ENCODE measurements at places on chromosomes 7 and 10. TPM values are rescaled to one million over a fixed set of nuclear protein-coding genes. Genes with fewer than 3 reads are reported as not detected.

- H3K27ac ChIP-seq = no peak overlapping the region
- no peaks in the 10 kb centered on the region for H3K27me3 ChIP-seq
- no peak overlapping the region for H3K4me3 ChIP-seq
- no peak for DNase-seq
- H3K4me1 ChIP-seq = peaks cover 24% of the 10 kb centered on the region
Observed at GRCh38 chr7:87159538-87159937, 7.3 kb downstream of the DMTF1 start.

DNA sequence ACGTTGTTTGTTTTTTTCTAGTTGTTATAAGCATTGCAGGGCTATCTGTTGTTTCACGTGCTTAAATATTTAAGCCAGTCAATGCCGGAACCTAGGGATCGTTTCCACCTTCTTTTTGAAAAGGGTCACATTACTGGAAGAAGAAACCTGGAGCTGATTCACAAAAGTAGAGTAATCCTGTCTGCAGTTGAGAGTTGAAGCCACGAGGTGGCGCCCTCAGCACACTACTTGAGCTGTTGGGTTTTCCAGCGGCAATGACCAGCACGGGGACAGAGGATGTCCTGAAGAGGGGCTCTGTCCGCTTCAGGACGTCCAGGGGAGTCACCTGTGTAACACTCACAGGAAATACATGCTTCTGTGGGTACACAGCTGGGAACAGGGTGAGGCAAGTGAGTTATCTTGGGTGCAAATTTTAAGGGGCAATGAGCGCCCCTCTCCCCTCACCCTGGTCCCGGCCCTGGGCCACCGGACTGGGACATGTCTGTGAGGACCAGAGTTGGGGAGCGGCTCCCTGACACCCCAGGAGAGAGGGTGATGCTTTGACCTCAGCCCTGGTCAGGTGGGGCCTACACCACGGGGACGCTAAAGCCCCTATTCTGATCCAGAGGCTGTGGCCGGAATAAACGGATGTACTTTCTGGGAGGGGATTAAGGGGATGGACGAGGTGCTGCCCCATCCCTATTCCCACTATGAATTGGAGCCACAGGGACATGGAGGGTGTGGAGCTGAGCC lies 26.3 kb upstream of the WDFY4 start:
- H3K27me3 ChIP-seq = peaks cover 7% of the 10 kb centered on the region
- peaks cover 20% of the 10 kb centered on the region for H3K4me1 ChIP-seq
- H3K36me3 ChIP-seq = no peaks in the 10 kb centered on the region
- DNase-seq = peak; percentile 61
- H3K27ac ChIP-seq = no peak overlapping the region
- no peak overlapping the region for H3K4me3 ChIP-seq

DNA sequence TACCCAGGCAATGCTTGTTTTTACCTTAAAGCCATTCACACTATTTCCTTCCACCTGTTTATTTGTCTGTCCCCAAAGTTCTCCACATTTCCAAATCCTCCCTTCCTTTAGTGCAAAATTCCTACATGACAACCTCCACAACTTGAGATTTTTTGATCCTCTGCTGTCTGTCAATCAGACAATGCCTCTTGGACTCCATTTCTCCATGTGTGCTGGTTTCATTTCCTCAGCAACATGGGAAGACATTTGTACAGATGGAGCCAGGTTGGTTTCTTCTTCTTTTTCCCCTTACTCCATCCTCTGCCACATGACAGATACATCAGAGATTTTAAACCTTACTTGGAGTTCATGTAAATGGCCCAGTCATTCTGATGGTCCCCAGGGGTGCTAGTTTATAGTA lies 19.1 kb upstream of the GIMAP2 start:
- no peaks in the 10 kb centered on the region for H3K4me1 ChIP-seq
- H3K27me3 ChIP-seq = no peaks in the 10 kb centered on the region
- DNase-seq = no peak
- no peak overlapping the region for H3K27ac ChIP-seq

DNA sequence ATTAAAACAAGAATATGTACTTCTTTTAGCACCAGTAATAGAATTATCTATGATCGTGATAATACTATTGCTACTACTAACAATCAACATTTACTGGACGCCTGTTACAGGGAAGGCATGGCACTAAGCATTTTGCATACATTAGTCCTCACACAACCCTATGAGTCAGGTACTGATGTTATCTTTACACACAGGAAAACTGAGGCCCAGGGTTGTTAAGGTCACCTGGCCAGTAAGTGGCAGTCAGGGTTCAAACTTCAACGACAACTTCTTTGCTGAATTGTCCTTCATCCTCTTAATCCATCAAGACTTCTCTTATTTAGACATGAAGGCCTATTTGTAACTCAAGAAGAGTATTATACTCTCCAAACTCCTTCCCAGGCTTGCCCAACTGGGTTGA lies 41.9 kb upstream of the ACSL5 start:
- no peak overlapping the region for H3K27ac ChIP-seq
- H3K27me3 ChIP-seq = peaks cover 5% of the 10 kb centered on the region
- no peaks in the 10 kb centered on the region for H3K36me3 ChIP-seq
- DNase-seq = no peak
- H3K4me3 ChIP-seq = no peak overlapping the region

DNA sequence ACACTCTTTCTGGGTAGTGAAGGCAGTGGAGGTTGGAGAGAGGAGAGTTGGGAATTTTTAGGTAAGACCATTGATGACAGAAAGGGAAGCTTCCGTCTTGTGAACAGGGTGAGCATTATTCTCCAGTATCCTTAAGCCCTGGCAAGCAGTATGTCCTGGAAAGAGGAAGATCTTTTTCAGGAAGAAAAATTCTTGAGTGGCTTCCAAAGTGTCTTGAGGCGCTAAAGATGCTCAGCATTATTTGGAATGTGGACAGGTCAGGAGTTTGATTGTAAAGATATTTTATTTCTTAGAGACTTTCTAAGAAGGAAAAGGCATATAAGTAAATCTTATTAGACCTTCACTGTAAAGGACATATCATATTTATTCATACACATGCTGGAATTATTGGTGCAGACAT lies 54.3 kb downstream of the ABCC2 start:
- H3K36me3 ChIP-seq = no peaks in the 10 kb centered on the region
- no peaks in the 10 kb centered on the region for H3K27me3 ChIP-seq
- no peak for DNase-seq
- no peak overlapping the region for H3K27ac ChIP-seq
- no peaks in the 10 kb centered on the region for H3K4me1 ChIP-seq

- no peak overlapping the region for H3K27ac ChIP-seq
- peaks cover 11% of the 10 kb centered on the region for H3K4me1 ChIP-seq
- DNase-seq = peak; percentile 69
- no peaks in the 10 kb centered on the region for H3K27me3 ChIP-seq
- H3K36me3 ChIP-seq = no peaks in the 10 kb centered on the region
Observed at GRCh38 chr7:7761974-7762779, 43.8 kb upstream of the RPA3 start.

DNA sequence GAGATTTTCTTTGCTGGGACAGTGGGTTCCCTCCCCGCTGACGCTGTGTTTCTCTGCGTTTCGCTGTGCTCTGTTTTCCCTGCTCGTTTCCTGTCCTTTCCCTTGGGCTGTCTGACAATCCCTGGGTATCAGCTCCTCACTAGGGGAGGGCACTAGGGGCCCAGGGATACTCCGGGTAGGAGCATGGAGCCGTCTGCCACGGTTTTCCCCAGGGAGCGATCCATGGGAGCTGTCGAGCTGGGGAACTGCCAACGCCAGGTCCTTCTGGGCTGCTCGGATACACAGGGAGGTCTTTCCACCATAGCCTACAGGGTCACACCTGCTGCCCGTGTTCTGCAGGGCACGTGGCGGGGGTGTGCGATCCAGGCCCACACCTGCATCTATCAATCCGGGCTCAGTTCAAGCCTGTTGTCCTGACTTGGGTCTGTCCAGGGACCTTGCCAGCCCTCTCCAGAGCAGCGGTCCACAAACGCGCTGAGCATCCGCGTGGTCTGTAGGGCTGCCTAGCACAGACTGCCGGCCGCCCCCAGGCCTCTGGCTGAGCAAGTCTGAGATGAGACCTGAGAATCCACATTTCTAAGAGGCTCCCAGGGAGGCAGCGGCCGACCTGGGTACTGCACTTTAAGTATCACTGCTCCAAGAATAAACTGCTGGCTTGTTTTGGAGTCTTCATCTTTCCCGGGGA lies 263.1 kb downstream of the ELFN1 start:
- H3K27ac ChIP-seq = no peak overlapping the region
- H3K27me3 ChIP-seq = no peaks in the 10 kb centered on the region
- H3K4me1 ChIP-seq = peaks cover 2% of the 10 kb centered on the region
- H3K4me3 ChIP-seq = no peak overlapping the region
- H3K36me3 ChIP-seq = no peaks in the 10 kb centered on the region

DNA sequence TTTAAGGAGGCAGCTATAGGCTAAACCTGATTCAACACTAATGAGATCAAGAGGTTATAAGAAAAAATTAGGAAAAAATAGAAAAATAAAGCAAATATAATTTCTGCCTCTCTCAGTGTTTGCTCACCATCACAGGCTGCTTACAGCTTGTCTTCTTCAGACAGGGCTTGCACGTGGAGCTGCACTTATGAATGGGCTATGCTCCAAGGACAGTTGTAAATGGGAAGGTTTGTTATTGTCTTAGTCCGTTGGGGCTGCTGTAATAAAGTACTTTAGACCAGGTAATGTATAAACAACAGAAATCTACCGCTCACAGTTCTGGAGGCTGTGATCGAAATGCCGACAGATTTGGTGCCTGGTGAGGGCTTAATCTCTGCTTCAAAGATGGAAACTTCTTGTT lies 219.8 kb downstream of the NEBL start:
- DNase-seq = no peak
- H3K4me1 ChIP-seq = no peaks in the 10 kb centered on the region
- no peaks in the 10 kb centered on the region for H3K36me3 ChIP-seq
- no peak overlapping the region for H3K27ac ChIP-seq
- H3K4me3 ChIP-seq = no peak overlapping the region

DNA sequence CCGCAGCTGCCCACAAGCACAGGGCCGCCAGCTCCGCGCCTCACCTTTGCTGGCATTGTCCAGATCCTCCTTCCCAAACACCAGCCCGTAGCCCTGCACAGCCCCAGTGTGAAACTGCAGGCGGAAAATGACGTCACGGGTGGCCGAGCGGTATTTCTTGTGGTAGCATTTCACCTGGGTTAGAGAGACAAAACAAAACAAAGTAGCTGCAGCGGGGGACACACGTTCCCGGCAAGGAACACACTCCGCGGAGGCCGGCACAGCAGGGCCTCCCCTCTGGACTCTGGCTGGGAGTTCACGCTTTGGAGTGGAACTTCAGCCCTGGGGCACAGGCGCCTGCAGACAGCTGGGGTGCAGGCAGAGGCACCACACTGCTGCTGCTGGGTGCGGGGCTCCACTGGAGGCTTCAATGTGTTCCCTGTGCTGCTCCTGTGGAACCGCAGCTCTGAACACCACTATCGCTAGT lies 181.1 kb downstream of the TNS3 start:
- no peak for DNase-seq
- H3K27ac ChIP-seq = no peak overlapping the region
- no peaks in the 10 kb centered on the region for H3K4me1 ChIP-seq

DNA sequence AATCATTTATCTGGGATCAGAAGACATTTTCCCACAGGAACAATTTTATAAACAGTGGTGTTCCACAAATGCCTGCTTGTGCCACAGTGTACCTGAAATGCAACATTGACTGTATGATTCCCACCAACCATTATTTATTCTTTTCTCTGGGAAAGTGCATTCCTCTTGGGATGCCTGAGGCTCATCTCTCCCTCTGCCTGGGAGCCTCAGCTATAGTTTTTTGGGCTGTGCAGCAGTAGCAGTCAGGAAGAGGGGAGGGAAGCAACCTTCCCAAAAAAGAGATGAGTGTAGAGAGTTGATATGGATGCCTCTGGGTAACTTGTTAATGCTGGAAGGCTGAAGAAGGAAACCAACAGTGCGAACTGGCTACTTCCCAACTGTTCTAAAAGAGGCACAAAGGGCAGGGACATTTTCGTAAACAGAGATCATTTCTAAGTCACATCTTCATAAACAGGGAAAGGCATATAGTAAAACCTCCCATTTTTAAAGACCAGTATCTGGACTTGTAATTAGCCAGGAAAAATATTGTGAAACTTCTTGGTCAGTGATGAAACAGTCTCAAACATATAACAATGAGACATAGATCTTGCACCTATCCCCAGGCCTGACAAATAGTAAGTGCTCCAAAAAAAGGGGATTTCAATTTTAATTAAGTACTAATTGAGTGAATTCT lies 1.4 kb upstream of the CALD1 start:
- peaks cover 43% of the 10 kb centered on the region for H3K4me1 ChIP-seq
- peak; percentile 47 for DNase-seq
- H3K4me3 ChIP-seq = no peak overlapping the region
- H3K27ac ChIP-seq = peak overlapping the region; percentile 92

DNA sequence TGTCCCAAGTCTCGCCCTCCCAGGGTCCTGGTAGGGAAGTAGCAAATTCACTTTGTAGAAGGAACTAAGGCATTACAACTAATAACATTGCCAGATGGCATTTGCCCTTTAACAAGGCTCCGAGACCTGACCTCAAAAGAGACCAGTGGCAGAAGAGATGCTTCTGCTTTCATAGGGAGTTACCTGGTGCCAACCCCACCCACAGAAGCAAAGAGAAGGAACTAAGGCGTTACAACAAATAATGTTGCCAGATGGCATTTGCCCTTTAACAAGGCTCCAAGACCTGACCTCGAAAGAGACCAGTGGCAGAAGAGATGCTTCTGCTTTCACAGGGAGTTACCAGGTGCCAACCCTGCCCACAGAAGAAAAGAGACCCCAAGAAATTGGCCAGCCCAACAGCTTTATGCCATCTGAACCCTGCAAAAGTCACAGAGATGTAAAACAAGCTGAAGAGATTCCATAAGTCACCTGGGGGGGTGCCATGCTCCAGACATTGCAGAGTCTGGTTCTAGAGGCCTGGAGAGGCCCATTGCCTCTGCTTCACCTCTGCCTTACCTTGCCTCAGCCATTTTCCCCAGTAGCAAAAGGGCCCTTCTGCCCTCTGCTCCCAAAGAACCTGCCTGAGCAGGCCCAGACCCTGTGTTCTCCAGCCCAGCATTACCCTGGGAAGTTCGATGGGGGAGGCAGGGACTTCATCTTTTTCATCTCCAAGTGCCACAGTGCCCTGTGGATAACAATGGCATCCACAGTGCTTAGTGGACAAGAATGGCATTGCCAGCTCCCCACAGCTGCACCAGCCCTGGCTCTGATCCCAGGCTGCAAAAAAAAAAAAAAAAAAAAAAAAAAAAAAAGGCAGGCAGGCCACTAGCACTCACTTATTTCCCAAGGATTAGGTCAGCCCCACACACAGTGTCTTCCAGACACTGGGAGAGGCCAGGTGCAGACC lies 179.5 kb upstream of the PLXNA4 start:
- H3K27me3 ChIP-seq = peaks cover 7% of the 10 kb centered on the region
- H3K4me3 ChIP-seq = no peak overlapping the region
- no peak overlapping the region for H3K27ac ChIP-seq
- no peaks in the 10 kb centered on the region for H3K36me3 ChIP-seq
- peak; percentile 18 for DNase-seq

The CLEC5A gene
- polyA plus RNA-seq = not detected

The STRIP2 gene
- polyA plus RNA-seq = 2.4 TPM

The SORCS3 gene
- polyA plus RNA-seq = not detected

The CADPS2 gene
- polyA plus RNA-seq = 9.5 TPM

The LIMK1 gene
- polyA plus RNA-seq = 52.9 TPM

The LBX1 gene
- not detected for polyA plus RNA-seq

The FZD8 gene
- 7.5 TPM for polyA plus RNA-seq
